ENCODE measurements at places on chromosomes 7 and 10. TPM values are rescaled to one million over a fixed set of nuclear protein-coding genes. Genes with fewer than 3 reads are reported as not detected.
A peak's percentile ranks its signal among the peaks of the same experiment; 100 is the strongest.

DNA sequence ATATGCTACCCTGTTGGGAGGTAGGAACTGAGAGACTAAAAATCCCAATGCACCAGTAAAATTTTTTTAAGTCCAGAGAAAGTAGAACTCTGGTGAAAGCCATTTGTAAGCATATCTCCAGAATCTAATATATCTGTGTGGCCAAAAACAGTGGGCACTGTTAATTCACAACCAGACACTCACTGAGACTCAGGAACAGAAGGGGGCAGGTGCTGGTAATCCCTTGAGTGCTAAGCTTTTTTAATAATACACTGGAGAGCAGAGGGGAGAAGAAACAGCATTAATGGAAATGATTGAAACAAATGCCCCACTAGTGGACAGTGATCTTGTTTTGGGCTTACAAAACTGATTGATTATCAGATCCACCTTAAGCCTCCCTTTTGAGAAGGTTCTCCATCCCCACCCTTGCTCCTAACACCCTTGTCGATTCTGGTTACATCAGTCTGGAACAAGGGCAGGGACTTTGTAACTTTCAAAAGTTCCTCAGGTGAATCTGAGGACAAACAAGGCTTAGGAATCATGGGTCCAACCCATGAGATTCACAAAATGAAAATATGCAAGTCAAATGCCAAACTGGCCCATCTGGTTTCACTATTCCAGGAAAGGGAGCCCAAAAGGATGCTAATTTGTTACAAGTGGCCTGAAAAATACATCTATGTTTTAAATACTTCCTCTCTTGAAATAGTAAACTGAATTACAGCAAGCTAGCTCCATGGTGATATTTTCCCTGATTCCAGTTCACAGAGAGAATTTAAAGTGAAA lies 29.7 kb downstream of the PLXNA4 start:
- H3K27ac ChIP-seq = no peak overlapping the region
- no peaks in the 10 kb centered on the region for H3K36me3 ChIP-seq
- H3K4me3 ChIP-seq = no peak overlapping the region
- no peaks in the 10 kb centered on the region for H3K4me1 ChIP-seq
- DNase-seq = no peak

DNA sequence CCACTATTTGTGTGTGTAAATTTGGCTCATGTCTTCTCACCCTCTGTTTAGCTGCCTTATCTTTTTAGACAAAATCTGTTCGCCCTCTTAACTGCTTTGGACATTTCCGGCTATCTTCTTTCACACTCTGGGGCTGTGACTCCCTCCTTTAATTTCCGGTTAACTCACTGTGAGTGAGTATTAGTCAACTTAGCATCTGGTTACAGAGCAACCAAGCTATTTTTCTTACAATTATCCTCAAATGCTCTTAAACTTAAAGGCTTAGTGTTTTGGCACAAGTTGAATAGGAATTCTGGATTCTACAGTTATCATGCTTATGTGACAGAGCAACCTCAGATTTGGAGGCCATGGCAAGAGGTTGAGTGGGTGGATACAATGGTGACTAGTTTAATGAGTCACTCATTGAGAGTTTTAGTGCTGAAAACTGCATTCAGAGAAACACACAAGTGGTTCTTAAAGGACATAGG lies 177.6 kb upstream of the SEMA3A start:
- H3K36me3 ChIP-seq = no peaks in the 10 kb centered on the region
- no peaks in the 10 kb centered on the region for H3K27me3 ChIP-seq
- DNase-seq = no peak
- H3K4me3 ChIP-seq = no peak overlapping the region

DNA sequence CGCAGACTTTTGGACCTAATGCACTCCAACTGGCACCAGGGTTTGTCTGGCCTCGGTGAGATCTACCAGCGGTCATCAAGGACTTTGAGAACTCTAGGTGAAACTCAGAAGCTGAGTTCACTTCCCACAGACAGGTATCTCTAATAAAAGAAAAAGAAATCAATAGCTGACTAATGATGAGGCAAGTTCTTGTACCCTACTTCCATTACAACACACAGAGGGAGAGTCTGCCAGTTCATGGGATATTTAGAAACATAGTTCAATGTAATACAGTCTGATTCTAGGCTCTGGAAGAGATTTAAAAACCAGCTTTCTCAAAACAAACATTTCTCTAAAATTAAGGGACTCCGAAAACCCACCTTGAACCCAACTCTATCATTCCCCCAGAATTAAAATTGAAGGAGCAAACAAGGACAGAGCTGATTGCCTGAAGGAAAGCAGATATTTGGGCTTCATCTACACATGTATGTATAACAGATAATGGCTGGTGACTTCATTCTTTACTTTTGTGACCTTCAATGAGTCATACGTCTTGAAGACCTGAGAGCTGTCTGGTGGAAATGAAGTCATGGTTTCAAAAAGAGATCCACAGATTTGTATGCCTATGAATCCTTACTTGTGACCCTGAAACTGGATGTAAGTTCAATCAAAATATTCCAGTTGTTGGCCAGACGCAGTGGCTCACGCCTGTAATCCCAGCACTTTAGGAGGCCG lies 2.7 kb upstream of the PNLIPRP1 start:
- H3K4me3 ChIP-seq = no peak overlapping the region
- H3K27ac ChIP-seq = no peak overlapping the region
- H3K27me3 ChIP-seq = no peaks in the 10 kb centered on the region
- no peaks in the 10 kb centered on the region for H3K36me3 ChIP-seq

Gene CRHR2
- total RNA-seq = not detected

- no peak overlapping the region for H3K27ac ChIP-seq
- no peak overlapping the region for H3K4me3 ChIP-seq
- no peaks in the 10 kb centered on the region for H3K27me3 ChIP-seq
- DNase-seq = no peak
- no peaks in the 10 kb centered on the region for H3K36me3 ChIP-seq
Measured at GRCh38 chr10:69829775-69830174, 28.1 kb downstream of the COL13A1 start.

DNA sequence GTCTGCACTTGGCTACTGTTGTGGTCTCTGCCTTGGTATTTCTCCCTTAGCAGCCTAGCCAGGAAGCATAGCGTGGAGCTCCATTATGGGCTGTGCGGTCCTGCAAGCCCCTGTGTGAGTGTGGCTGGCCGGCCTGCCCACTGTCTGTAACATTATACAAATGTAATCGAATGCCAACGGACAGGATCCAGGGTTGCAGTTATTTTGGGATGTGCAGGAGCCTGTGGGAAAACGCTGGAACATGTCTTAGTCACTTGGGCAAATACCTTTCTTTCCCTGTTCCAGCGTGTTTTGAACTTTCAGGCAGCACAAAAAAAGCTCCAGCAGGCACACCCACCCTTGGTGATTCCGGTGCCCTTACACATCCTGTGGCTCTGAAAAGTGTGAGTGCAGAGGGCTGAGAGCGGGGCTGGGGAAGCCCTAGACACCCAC lies 29.5 kb downstream of the BAG3 start:
- no peak overlapping the region for H3K4me3 ChIP-seq
- no peak overlapping the region for H3K27ac ChIP-seq
- H3K4me1 ChIP-seq = no peaks in the 10 kb centered on the region
- H3K36me3 ChIP-seq = peaks cover 24% of the 10 kb centered on the region
- H3K27me3 ChIP-seq = no peaks in the 10 kb centered on the region

Gene ACSL5
- 42.5 TPM for total RNA-seq

DNA sequence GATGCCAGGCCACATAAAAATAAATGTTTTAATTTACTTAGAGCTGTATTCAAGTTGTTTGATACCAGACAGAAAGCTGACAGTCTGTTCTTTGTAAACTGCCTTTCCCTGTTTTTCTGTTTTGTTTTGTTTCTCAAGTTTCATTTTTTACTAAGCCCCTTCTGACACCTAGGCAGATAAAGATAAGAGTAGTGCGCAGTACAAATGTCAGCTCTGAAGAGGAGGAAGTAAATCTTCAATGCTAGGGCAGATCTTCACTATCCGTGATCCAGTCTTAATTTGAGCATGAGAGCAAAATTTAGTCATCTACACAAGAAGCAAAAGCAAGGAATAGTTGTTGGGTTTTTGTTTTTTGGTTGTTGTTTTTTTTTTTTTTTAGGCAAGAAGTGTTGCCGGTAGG lies 27.3 kb downstream of the MTURN start:
- no peaks in the 10 kb centered on the region for H3K27me3 ChIP-seq
- H3K4me1 ChIP-seq = peaks cover 29% of the 10 kb centered on the region
- DNase-seq = no peak

- H3K4me3 ChIP-seq = no peak overlapping the region
- H3K36me3 ChIP-seq = no peaks in the 10 kb centered on the region
- H3K27me3 ChIP-seq = no peaks in the 10 kb centered on the region
- no peak overlapping the region for H3K27ac ChIP-seq
Measured at GRCh38 chr10:62996516-62996915, 136.6 kb upstream of the NRBF2 start.

- no peak overlapping the region for H3K27ac ChIP-seq
- H3K4me1 ChIP-seq = peaks cover 3% of the 10 kb centered on the region
- no peaks in the 10 kb centered on the region for H3K36me3 ChIP-seq
- no peaks in the 10 kb centered on the region for H3K27me3 ChIP-seq
Measured at GRCh38 chr10:43322769-43323168, 48.7 kb upstream of the FXYD4 start.

DNA sequence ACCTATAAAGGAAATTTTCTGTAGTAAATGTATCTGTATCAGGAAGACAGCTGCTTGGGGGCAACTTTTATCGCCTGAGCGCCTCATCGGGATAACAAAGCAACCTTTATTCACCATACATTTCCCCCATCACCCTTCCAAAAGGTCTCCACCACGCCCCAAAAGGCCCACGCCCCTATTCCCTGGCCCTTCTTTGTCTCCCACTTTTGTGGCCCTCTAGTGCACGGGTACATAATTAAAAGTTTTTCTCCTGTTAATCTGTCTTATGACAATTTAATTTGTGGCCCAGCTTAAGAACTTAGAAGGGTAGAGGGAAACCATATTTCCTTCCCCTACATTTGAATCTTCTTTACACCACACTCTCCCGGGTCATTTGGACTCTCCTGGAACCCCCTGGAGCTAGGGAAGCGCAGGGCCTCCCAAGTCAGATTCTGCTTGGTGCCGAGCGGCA lies 625 bp downstream of the RP9 start:
- peaks cover 2% of the 10 kb centered on the region for H3K36me3 ChIP-seq
- peak overlapping the region; percentile 83 for H3K4me3 ChIP-seq
- peak overlapping the region; percentile 86 for H3K27ac ChIP-seq
- peaks cover 21% of the 10 kb centered on the region for H3K4me1 ChIP-seq
- H3K27me3 ChIP-seq = no peaks in the 10 kb centered on the region

GRCh38 chr10:31694929-31695837 lies 233.4 kb downstream of the ARHGAP12 start:
- H3K27me3 ChIP-seq = no peaks in the 10 kb centered on the region
- no peaks in the 10 kb centered on the region for H3K4me1 ChIP-seq
- no peak overlapping the region for H3K27ac ChIP-seq
- no peaks in the 10 kb centered on the region for H3K36me3 ChIP-seq
- no peak overlapping the region for H3K4me3 ChIP-seq

- no peaks in the 10 kb centered on the region for H3K27me3 ChIP-seq
- H3K4me3 ChIP-seq = no peak overlapping the region
- no peak overlapping the region for H3K27ac ChIP-seq
Measured at GRCh38 chr10:5512881-5513612, 11.7 kb upstream of the CALML3 start.

GRCh38 chr10:100882252-100882651 lies 30.5 kb upstream of the SLF2 start:
- no peaks in the 10 kb centered on the region for H3K36me3 ChIP-seq
- no peak overlapping the region for H3K27ac ChIP-seq
- H3K4me3 ChIP-seq = no peak overlapping the region
- no peaks in the 10 kb centered on the region for H3K4me1 ChIP-seq

- H3K27me3 ChIP-seq = no peaks in the 10 kb centered on the region
- H3K36me3 ChIP-seq = no peaks in the 10 kb centered on the region
- no peak overlapping the region for H3K27ac ChIP-seq
- no peak overlapping the region for H3K4me3 ChIP-seq
- no peak for DNase-seq
Measured at GRCh38 chr10:44991571-44991970, 9.2 kb upstream of the ZNF22 start.

GRCh38 chr10:121831777-121832176 lies 96.1 kb downstream of the ATE1 start:
- H3K27me3 ChIP-seq = no peaks in the 10 kb centered on the region
- H3K4me3 ChIP-seq = no peak overlapping the region
- no peaks in the 10 kb centered on the region for H3K4me1 ChIP-seq

DNA sequence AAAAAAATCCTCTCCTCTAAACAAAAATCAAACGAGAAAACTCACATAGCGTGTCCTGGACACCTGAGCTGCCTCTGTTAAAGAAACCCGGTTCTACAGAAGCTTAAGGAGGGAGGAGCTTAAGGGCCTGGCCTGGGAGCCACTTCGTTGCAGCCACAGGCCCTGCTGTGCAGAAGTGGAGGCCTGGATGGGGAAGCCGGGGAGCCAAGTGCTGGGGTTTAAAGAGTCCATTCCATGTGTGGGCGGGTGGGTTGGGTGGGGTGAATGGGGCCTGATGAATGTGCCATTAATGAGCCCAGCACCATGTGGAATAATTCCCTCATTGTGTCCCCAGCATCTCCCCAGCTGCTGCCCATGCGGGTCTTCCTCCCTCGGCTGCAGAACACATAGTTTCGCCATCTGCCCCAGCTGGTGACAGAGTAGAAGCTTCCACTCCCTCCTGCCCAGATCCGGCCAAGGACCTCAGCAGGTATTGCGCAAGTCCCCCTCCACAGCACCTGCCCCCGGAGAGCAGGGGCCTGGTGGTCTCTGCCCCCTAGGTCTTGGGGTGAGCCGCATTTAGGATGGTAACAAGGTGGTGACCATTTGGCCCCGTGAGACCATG lies 127.8 kb upstream of the BTBD16 start:
- no peaks in the 10 kb centered on the region for H3K27me3 ChIP-seq
- no peak overlapping the region for H3K27ac ChIP-seq
- DNase-seq = no peak
- H3K4me1 ChIP-seq = no peaks in the 10 kb centered on the region
- no peak overlapping the region for H3K4me3 ChIP-seq

Gene TFR2
- total RNA-seq = 1.8 TPM

- H3K27me3 ChIP-seq = no peaks in the 10 kb centered on the region
- H3K4me3 ChIP-seq = no peak overlapping the region
- no peak for DNase-seq
- peaks cover 17% of the 10 kb centered on the region for H3K4me1 ChIP-seq
- H3K36me3 ChIP-seq = no peaks in the 10 kb centered on the region
- no peak overlapping the region for H3K27ac ChIP-seq
Measured at GRCh38 chr7:44261240-44261639, 60.5 kb downstream of the YKT6 start.

DNA sequence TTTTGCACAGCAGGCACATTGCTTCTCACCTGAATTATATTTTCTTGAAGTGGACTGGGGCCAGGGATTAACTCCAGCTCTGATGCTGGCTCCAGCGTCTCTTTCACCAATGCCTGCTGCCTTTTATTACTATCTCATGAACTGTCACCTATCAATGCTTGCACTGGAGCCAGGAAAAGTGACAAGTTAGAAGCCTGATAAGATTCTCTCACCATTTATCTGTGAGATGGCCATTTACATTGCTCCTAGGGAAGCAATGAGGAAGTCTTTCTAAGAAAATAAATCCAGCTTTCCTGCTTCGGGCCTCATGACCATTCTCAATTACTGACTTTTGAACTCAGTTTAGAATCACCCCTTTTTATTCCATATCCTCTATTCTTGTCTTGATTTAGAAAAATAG lies 48.5 kb upstream of the LRRTM3 start:
- no peaks in the 10 kb centered on the region for H3K4me1 ChIP-seq
- no peak for DNase-seq
- H3K27ac ChIP-seq = no peak overlapping the region
- no peaks in the 10 kb centered on the region for H3K36me3 ChIP-seq
